HL-60 (cell line): ENCODE measurements at places on chromosomes 2 and 18.

DNA sequence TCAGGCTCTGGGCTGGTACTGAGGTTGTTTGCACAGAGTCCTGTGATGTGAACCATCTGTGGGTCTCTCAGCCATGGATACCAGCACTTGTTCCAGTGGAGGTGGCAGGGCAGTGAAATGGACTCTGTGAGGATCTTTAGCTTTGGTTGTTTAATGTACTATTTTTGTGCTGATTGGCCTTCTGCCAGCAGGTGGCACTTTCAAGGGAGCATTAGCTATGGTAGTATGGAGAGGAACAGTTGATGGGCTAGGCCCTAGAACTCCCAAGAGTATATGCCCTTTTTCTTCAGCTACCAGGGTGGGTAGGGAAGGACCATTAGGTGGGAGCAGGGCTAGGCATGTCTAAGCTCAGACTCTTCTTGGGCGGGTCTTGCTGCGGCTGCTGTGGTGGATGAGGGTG, 257.0 kb upstream of the GYPC start:
- peak; percentile 30 for DNase-seq

DNA sequence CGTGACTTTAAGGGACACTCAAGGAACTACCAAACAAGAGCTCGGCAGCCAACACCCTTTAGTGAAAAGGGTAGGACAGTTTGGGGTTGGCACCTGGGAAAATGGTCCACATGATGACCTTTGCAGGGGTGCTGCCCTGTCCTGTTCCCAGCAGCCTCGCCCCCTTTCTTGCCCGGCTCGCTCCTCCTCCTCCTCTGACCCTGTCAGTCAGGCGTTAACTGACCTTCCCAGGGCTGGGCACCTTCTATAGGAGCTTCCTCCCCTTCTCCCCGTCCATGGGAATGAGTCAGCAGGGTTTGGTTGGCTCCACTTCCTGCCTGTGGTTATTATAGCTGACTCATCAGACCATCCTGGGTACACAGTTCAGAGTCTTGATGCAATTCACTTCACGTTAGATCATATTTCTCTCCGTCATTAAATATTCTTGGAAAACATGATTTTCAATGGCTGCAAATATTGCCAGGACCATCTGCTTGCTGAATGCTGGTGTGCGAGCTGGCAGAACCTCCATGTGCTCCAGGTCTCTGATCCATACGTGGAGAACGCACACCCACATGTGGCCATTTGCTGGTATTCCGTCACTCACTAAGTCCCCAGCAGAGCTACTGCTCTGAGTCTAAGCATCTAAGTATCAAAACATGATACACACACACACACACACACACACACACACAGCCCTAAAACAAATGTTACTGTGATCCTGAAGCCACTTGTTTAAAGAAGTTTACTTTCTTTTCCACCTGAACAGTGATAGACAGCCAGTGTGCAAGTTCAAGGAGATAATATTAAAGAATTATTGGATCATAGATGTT, 185.0 kb downstream of the ANAPC1 start:
- DNase-seq, result peak; percentile 95

DNA sequence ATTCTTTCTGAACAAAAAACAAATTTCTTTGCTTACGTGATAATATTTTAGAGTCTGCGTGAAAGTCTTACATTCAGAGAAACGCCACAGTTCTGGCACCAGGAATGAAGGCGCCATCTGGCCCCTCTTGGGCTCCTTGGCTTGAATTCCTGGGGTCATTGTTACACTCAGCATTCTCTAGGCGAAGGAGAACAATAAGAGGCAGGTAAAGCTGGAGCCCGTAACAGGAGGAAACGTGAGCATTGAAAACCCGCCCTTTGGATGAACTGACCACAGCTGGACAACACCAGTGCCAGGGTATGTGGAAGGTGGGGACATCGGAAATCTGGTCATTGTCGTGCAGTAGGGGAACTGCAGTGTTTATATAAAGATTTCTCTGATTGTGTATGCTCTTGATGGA, 144.8 kb downstream of the RNF152 start:
- DNase-seq, result no peak

DNA sequence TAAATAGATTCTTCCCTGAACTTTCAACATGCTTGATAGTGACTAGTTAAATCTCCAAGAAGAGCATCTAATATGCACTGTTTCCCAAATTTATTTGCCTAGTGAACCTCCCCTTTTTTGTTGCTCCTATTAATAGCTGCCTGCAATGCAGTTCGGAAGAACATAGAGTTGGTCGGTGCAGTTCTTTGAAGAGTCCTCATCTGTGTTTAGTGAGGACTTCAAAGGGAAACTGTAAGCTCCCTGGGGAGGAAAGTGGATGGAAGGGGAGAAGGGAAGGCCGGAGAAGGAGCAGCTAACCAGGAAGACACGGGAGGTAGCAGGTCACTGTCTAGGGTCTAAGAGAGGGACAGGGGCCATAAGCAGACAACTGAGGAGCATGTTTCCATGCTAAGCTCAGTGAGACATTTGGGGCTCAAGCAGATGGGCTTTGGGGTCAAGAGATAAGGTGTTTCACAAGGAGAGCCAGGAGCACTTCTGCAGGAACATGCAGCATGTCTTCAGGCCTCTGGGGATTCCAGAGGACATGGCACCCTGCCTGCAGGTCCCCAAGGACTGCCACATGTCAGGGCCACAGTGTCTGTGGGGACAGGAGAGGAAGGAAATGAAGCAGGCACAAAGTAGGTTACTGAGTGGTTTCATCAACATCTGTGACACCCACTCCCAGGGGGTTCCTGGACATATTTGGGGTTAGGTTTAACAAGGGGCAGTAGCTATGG, 48.7 kb upstream of the ANXA4 start:
- peak; percentile 89 for DNase-seq

DNA sequence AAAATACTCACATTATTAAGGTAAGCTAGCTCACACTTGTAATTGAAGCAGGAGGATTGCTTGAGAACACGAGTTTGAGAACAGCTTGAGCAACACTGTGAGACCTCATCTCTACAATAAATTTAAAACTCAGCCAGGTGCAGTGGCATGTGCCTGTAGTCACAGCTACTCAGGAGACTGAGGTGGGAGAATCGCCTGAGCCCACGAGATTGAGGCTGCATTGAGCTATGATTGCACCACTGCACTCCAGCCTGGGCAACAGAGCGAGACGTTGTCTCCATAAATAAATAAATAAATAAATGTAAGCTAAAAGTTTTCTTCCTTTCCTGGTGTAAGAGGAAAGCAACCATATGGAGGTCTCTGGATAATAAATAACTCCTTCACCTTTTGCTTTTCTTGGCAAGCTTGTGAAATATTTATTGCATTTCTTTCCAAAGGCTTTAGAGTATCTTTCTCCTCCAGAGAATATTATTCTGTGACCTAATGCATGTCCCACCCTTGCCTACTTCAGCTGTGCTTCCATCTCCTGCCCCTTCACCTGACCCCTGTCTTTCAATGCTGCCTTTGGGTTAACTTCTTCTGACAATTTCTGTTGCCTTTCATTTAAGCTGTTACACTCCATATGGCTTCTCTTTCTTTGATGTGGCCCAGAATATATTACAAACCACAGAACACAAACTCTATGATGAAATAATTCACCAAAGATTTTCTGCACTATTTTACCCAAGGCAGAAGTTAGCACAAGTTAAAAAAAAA, 280.7 kb upstream of the RND3 start:
- no peak for DNase-seq
